ENCODE measurements at places on chromosomes 4 and X. TPM values are rescaled to one million over a fixed set of nuclear protein-coding genes. Genes with fewer than 3 reads are reported as not detected.
A peak's percentile ranks its signal among the peaks of the same experiment; 100 is the strongest.

DNA sequence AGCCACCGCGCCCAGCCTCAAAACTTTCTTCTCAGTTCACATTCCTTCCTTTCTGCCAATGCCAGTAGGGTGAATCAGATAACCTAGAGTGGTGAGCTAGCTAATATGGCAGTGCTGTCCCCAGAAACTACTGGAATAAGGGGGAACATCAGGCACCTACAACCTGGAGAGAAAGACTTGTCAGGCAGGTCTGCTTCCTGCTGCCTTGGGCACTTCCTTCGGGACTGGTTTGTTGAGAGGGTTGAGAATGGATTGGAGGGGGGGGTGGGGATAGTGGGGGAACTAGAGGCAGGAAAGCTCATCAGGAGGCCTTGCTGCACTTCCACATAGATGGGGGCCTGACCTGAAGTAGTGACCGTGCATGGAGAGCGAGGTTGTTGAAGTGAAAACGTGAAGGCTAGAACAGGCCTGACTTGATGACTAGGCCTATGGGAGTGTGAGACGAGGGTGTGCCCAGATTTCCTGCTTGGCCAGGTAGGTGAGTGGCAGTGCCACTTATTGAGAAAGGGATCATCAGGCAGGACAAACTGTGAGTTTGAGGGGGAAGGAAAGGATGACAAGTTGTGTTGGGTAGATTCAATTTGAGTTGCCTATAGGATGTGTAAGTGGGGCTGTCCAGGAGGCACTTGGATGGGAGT, 33.4 kb downstream of the SLC25A5 start:
- no peak for DNase-seq

The SPANXN4 gene
- total RNA-seq, result not detected

DNA sequence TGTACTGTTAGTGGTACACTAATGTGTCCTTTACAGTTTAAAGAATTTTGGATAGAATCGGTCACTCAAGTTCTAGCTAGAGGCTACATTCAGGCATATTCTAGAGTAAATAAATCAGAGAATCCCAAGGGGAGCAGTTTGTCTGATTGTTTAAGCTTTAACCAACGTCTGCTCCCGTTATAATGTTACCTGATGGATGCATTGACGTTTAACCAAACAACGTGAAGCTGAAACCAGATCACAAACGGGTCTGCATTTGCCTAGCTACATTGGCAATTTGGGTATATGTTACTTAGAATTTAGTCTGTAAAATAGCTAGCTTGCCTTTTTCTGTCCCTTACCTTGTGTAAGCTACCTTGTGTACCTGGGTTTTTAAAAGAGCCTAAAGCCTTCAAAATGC, 1.6 kb downstream of the PI4K2B start:
- DNase-seq, result no peak

The NKX3-2 gene
- not detected for total RNA-seq

The PFKFB1 gene
- total RNA-seq, result 0.14 TPM

The DCLK2 gene
- 3.4 TPM for total RNA-seq

DNA sequence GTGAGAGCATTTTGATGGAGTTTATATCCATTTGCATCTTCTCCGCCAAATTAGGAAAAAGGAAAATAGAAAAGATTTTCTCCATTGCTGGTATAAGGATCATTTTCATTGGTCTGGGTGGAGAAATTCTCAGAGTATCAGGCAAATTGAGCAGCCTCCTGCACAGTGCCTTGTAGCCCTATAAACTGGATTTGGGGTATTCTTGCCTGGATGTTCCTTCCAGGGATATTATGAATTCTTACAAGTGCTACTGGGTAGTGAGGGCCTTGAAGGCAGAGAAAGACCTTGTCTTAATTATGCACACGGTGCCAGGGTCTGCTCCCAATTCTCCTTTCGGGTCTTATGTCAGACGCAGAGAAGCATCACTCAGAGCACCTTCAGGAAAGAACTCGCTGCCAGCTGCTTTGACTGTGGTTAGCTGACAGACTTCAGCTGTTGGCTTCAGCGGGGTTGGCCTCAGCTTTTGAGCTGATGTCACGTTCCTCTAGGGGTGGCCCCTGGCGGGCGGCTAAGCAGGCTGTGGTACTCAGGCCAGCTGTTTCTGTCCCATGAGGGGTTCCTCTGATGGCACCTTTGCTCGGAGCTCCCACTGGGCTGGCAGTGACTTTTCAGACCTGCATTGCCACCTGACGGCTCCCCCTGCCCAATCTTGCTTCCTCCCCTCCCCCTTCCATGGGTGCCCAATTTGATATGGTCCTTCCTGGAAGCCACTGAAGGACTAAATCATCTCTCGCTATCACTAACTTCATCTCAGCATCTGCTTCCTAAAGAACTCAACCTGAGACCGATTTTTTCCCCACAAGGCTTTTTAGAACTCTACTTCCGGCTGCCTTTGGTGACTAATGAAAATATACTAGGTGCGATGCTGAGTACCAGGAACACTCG, 519.5 kb downstream of the BCOR start:
- DNase-seq, result no peak

The LUZP4 gene
- total RNA-seq, result not detected

- no peak for DNase-seq
These were observed 22.7 kb downstream of the TENM3 start for GRCh38 chr4:182265881-182266280.

DNA sequence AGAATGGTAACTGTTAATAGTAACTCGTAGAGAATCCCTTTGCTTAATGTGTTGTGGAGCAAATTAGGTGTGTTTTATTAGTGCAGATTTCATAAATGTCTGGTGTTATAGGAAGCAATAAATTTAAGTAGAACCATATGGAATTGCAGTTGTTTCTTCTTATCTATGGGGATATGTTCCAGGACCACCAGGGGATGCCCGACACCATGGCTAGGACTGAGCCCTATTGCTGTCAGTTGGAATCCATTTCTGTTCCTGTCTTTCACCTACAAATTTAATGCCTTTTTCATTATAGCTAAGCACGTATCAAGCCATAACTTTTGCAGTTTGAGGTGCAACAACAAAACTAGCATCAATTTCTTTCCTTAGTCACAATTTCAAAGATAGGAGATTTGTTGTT, 72.5 kb downstream of the DDIT4L start:
- DNase-seq, result no peak

DNA sequence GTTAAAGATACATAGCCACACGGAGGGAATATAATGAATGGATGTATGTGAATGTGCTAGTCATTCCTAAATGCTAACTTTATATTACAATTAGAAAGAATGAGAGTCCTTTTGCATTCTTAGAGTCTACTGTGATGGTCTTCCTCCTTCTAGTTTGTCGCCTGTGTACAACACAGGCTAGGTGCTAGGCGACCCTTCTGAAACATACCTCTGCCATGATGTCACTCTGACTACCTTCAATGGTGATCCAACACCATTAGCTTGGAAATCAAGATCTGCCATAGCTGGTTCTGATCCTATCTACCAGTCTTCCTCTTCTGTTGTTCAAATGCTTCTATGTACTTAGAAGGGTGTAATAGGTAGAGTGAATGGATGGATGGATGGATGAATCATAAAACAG, 151.2 kb downstream of the MGST2 start:
- no peak for DNase-seq

GRCh38 chr4:169716677-169717076, 41.1 kb downstream of the HPF1 start:
- no peak for DNase-seq

GRCh38 chr4:53196882-53197771, 168.7 kb downstream of the SCFD2 start:
- peak; percentile 10 for DNase-seq

DNA sequence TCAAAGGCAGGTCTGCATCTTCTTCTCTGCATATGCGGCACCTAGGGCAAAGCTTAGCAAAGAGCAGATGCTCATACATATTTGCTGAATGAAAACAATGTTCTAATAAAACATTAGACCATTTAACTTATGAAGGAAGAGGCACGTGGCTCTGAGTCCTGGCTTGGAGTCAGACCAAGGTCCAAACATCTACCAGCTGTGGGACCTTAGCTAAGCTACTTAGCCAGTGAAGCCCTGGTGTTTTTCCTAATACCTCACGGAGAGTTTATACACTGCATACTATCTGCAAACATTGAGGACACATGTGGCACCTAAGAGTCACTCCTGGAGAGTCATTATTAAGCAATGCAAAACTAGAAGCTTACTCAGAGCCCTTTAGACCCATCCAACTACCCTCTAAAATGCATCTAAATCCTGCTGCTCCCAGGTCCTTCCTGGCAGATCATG, 9.0 kb downstream of the PDGFC start:
- DNase-seq, result no peak

The SLC9B2 gene
- 19.4 TPM for total RNA-seq

The JAKMIP1 gene
- total RNA-seq, result not detected

DNA sequence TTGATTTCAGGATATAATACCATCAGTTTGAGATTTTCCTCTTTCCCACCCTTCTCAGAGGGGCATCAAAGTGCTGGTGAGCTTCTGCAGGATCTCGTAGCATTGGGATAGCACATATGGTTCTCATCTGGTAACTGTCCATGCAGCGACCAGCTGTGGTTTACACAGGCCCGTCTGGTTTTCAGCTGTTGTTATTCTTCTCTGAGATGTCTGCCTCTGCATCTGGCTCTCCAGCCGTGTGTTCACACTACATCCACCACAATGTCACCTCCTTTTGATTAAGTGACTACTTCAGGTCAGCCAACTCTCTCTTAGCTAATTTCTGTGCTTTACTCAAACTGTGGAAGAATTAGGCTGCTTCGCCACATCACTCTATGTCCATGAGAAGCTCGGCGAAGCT, 676.7 kb upstream of the TENM3 start:
- DNase-seq, result no peak

The TMPRSS11D gene
- total RNA-seq, result not detected

The GPRASP3 gene
- 9.5 TPM for total RNA-seq

DNA sequence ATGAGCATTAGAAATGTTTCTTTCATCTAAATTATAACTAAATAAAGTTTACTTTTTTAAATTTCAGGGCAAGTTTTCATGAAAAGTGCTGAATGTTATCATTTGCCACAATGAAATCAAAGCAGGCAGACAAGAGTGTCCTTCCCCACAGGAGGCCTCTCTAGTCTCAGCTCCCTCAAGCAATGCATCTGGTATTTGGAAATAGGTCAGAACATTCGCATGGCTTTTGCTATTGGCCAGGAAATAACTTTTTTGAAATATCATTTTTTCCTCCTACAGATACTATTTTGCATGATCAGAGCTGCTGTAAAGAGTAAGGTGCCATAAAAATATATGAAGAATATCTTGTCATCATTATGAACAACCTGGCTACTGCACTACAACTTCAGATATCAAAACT, 41.1 kb downstream of the MAD2L1 start:
- no peak for DNase-seq
